Activated CD8-positive, alpha-beta memory T cell treated with anti-CD3 and anti-CD28 coated beads for 1 hour (primary cell): ENCODE measurements at places on chromosomes 3 and 15.

DNA sequence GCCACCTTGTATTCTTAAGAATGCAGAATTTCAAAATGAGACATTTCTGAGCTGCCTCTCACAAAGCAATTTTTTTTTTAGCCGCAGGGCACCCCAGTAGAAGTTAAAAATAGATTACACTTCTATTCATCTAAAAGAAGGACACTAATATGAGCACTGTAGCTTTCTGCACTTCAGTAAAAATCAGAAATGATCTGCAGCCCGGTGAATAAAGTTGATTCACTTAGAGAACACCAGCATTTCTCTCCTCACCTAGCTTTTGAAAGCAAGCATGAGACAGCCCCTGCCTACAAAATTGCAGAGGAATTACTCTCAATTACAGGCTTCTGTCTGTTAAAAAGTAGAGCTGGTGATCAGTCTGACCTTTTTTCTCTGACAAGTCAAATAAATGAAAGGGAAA is 1062.4 kb downstream of the FHIT start:
- no peak for DNase-seq

GRCh38 chr3:48661501-48662144 is 1.1 kb downstream of the CELSR3 start:
- peak; percentile 63 for DNase-seq

DNA sequence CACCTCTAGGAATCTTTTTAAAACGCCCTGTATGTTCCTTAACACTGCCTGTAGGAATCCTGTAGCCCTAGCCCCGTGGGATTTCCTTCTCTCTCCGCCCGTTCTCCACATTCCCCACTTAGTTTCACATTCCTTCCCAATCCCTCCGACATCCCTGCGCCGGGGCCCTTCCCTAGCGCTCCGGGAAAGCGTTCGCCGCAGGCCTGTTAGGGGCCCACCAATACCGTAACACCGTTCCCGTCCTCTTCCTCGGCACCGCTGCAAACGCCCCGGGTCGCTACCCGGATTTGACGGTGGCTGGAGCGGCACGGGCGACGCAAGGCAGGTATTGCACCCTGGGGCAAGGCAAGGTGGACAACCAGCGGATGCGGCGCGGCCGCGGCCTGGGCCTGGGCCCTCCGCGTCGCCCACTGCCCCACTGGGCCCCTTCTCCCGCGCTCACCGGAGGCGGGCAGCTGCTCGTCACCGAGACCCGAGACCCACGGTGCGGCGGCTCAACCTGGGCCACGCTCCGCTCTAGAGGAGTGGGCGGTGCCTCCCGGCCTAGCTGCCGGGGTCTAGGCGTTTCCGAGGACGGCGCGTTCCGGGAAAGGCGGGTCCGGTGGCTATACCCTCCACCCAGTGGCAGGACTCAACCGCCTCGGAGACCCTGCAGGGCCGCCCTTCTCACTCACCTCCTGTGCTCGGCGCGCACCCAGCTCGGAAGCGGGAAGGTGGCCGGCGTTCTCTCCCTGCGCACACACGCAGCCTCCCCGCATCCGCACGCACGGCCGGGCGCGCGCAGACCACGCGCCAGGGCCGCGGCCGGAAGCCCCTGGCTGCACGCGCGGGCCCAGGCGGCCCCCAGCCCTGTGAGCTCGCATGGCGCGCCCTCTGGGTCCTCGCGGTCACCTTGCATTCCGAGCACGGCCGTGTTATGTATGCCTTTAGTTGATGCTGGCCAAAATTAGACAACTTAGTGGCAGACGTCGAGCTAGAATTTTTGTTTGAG is at the start of gene B3GALNT1:
Gene B3GALNT1, minus strand, starts transcription at position 789 of the 991 bp plus-strand sequence. CDS start 18,595 bp downstream, outside the sequence.
- no peak for DNase-seq

DNA sequence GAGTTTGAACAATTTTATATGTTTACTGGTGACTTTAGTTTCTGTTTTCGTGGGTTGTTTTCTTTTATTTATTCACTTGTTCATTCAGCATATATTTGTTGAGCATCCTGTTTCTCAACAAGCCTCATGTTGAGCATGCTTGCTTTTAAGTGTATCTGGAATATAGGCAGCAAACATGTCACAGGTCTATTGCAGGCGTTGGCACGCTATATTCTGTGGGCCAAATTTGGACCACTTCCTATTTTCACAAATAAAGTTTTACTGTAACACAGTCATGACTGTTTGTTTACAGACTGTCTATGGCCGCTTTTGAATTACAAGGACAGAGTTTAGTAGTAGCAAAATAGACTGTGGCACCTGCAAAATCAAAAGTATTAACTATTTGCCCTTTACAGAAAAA is 89.6 kb downstream of the THRB start:
- no peak for DNase-seq

DNA sequence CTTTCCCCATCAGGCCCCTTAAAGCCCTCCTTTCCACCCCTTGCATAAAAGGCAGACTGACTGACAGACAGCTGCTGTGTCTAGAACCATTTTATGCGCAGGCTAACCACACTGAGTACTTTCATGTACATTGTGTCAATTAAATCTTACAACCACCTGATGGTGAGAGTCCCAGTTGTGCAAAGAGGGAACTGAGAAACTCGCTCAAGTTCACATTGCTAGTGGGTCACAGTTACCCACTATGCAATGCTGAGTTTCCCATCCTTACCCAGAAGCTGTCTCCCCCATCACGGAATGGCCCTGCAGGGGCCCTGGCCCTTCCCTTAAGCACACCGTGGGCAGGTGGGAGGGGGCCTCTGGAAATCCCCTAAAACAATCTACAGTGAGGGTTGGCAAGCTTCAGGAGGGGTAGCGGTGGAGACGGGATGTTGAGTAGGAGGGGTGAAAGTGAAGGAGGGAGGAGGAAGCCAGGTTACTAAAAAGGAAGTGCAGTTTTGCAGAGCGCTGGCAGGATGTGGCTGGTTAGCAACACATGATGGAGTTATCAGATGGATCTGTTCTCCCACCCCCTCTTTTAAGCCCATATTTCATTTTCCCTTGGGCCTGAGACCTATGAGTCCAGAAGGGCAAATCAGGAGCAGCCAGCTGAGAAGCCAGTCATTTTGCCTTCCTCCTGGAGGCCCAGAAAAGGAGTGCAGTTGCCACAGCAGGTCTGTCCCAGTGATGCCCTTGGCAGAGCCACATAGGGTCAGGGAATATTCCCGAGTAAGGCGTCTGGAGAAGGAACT is 30.0 kb downstream of the STARD5 start:
- DNase-seq = no peak

DNA sequence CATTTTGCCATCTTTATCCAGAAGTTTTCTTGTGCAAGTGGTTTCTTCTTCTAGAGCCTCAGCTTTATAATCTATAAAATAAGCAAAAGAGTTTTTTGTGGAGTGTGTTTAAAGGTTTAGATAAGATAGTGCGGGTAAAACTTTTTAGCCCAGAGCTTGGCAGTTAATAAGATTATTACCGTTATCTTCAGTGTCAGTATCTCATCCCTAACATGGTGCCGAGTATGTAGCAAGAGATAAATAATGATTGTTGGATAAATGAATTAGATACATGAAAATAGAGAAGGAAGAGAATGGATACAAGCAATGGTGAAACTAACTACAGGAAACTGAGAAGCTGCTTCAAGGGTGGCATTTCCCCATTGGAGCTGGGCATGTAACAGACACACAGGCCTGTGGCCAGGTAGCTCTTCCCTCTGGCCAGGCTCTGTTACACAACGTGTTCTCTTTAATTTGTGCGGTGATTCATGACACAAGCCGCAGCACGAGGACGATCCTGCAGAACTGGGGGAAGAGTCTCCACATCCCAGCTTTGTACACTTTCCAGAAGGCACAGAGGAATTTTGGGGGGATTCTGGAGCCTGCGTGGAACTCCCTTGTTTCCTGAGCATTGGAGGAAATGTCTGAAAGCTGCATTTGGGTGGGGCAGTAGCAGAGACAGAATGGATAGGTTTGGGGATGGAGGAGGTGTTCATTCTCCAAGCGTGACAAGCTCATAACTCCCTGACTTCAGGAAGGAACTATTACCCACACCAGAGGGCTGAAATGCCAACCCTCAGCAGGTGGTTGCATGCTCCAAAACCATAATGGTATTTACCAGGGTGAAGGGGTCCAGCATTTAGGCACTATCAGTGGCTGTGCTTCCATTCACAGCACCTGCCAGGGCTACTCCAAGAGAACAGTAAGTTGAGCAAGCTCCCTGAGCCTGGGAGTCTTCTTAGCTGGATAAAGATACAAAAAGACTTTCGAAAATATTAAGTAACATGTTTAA is 14.2 kb upstream of the ST6GAL1 start:
- DNase-seq = no peak

DNA sequence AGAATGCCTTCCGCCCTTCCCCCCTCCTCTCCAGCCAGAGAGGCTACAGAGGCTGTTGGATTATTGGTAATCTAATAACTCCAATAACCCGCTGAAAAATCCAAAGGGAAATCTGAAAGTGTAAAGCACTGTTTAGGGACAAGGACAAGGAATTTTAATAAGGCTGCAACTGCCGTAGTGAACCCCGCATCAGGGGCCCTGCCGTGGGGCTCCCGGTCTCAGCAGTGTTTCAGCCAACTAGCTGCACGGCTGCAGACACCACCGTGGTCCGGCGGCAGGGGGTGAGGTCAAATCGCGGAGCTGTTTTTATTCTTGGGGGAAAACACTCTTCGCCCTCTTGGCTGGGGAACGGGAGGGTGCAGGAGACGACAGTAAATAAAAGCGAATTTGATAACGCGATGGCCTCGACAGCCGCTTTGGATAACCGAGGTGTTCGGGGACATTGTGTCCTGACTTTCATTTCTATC is 6.1 kb downstream of the BCL6 start:
- DNase-seq = no peak

- no peak for DNase-seq
These were observed 5.1 kb downstream of the CXCR6 start for GRCh38 chr3:45948311-45948781.

GRCh38 chr15:58331913-58332675 is 99.7 kb upstream of the LIPC start:
- peak; percentile 62 for DNase-seq

- DNase-seq = peak; percentile 70
These were observed 28.4 kb downstream of the CCDC12 start for GRCh38 chr3:46947981-46948791.

GRCh38 chr3:31924610-31925270 is 56.3 kb downstream of the OSBPL10 start:
- DNase-seq = no peak

DNA sequence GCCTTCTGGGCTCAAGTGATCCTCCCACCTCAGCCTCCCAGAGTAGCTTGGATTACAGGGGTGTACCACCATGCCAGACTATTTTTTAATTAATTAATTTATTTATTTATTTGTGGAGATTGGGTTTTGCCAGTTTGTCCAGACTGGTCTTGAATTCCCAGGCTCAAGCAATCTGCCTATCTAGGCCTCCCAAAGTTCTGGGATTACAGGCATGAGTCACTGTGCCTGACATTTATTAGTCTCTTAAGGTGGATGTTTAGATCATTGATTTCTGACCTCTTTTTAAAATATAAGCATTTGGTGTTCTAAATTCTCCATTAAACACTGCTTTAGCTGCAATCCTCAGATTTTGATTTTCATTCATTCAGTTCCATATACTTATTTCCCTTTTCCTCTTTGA is 15.6 kb downstream of the FBXW12 start:
- no peak for DNase-seq

GRCh38 chr15:67080900-67081431 is 15.6 kb downstream of the SMAD3 start:
- DNase-seq = no peak

DNA sequence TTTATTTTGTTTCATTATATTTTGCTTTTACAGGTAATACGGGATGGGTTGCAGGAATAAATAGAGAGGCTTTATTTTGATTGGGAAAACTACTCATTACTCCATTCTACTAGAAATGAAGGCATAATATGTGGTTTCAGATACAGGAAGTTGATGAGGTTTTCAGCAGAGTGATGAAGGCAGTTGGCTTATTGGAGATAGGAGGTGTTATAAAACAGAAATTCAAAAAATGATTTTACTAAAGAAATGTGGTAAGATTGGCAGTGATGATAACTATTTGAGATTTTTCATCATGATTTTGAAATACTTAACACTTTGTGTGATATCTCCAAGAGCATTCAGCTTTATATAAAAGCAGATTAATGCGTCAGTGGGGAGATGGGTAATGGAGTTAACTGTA is 1445.7 kb upstream of the CADM2 start:
- no peak for DNase-seq

DNA sequence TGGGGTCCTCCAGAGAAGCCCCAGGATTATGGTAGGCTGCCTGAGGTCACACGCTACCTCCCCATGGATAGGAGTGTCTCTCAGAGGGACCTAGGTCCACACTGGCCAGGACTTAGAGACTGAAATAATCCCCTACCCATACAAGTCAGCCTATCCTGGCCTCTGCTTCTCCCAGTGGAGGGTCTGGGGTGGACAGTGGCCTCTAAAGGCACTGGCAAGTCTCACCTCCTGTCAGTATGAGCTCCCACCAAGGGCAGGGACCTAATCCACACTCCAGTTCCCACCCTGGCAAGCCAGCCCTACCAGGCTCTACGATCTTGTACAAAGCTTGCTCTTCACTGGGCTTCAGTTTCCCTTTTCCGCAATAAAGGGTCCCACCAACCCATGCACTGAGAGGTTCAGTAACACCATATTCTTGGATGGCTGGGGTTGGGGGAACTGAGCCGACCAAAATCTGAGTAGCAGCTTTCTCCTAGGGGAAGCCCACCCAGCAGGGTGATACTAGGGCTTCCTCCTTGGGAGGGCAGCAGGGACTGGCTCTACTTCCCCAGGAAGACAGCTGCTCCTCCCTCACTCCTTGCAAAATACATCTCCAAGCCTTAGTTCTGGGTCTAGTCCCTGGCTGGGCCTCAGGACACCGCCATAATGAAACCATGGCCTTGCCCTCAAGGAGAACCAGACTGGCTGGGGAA is 2.4 kb downstream of the CISH start:
- no peak for DNase-seq

DNA sequence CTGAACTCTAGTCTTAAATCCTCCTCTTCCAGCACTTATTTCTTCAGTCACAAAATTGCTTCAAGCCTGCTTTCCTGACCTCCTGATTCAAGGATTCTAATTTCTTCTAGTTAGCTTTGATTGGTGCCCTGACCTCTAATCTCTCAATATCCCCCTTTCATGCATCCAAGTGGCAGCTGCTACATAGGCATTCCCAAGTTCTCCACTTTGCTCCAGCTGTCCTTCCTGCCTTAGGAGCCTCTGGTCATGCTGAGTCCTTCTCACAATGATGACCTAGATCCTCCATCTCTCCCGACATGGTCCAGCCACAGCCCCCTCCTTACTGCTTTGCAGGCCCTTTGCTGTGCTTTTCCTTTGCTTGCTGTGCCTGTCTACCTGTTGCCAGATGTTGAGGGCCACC is 347.8 kb upstream of the C2CD4B start:
- DNase-seq = no peak

GRCh38 chr3:129000742-129001100 is 383 bp upstream of the EFCC1 start:
- DNase-seq = no peak

GRCh38 chr3:141498598-141499223 is 11.9 kb downstream of the RASA2 start:
- peak; percentile 62 for DNase-seq
